Stimulated activated CD8-positive, alpha-beta memory T cell treated with anti-CD3 and anti-CD28 coated beads, Interleukin-7, amount 100 ng/mL, for 1 hour (primary cell): ENCODE measurements at places on chromosomes 2 and 18.

- no peak for DNase-seq
These were observed 101.0 kb upstream of the LMAN1 start for GRCh38 chr18:59460072-59460420.

DNA sequence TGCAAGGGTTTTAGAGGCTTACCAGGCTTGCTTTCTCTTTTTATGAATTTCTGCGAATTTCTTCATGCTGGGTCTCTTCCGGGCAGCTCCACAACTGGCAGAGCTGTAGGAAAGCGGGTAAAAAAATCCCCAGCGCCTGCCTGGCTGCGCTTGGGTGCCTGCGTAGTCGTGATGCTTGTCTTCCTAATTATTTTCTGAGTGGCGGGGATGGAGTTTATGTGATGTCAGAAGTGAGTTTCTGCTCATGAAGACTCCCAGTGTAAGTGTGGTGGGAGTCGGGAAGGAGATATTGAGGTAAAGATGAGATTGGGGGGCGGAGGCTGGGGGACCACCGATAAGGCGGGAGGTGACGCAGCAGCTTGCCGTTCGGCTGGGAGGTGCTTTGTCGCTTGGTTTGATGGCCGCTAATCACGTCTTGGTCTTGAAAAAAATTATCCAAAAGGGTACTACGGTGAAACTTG is 229.8 kb downstream of the LDLRAD4 start:
- DNase-seq: no peak

DNA sequence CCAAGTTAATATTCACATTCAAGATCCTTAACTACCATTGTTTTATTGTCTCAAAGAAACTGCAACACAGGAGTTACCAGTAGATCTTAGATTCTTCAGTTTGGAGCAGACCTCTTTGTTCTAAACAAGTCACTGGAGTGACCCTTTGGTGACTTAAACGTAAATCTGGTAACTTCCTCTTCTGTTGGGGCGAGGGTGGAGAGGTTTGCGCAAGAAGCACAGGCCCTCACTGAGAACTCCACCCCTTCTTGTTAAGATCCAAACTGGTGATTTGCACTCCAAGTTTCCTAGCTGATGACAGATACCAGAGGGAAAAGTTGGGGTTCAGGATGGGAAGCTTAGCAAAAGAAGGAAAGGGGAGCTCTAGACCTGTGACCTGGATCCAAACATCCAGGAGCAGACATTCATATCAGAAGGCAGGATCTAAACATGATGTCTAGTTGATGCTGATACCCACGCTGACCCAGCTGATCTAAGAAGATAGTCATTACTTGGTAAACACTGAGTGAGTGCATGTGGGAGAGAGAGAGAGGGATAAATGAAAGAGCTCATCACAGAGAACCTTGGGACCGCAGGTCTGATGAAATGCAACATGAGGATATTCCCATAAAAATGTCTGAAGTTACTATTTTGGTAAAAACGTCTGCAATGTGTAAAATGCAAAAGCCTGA is 256.0 kb downstream of the CDH20 start:
- DNase-seq: no peak

DNA sequence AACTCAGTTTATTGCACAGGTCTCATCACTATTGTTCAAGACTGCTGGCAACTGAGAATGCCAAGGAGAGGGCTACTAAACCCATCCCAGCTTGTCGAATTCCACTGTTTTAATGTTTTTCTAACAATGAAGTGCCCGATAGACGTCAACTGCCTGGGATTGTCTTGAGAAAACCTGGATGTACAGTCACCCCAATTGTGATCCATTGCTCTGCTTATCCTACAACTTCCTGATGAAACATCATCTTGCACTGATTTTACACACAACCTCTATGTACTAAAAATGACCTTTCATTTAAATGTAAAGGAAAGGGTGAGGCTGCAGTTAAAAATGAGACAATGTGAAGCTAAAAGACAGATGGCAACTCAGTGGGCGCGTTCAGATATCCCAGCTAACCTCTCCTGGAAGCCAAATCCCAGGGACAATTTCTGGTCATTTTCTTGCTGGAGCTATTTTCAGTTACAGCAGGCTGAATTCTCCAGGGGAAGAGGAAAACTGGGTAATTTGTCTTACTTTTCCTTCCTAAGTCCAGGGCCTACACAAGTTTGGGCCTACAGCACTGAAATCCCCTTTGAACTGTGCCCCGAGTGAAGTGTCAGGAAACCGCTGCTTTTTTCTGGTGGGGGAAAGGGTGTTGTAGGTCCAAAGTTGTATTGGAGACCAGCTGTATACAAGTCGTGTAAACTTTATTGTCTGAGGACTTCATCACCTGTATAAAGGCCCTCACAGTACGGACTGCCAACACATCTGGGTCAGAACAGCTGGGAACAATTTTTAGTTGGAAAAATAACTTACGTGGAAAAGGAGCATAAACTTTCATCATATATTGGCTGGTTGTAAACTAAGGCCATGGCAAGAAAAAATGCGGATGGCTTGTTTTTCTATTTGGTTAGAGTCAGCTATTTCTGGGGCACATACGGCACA is 68.9 kb upstream of the LTBP1 start:
- no peak for DNase-seq

DNA sequence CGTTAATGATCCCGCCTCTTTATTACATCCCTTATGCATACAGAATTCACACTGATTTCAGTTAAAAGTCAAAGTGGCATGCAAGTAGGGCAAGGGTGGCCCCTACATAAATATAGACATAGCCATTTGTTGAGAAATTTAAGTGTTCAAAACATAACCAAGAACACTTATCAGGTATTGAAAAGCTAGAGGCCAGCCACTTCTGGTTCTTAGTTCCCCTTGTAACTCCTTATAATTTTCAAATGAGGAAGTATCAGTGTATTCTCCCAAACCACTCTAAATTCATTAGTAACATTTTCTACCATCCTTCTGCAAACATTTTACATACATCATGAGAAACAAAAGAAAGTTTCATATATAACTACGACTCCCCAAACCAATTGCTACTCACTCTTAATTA is 5.8 kb upstream of the ARL5A start:
- no peak for DNase-seq

GRCh38 chr2:112220831-112221230 is 34.0 kb downstream of the ZC3H8 start:
- DNase-seq: no peak

DNA sequence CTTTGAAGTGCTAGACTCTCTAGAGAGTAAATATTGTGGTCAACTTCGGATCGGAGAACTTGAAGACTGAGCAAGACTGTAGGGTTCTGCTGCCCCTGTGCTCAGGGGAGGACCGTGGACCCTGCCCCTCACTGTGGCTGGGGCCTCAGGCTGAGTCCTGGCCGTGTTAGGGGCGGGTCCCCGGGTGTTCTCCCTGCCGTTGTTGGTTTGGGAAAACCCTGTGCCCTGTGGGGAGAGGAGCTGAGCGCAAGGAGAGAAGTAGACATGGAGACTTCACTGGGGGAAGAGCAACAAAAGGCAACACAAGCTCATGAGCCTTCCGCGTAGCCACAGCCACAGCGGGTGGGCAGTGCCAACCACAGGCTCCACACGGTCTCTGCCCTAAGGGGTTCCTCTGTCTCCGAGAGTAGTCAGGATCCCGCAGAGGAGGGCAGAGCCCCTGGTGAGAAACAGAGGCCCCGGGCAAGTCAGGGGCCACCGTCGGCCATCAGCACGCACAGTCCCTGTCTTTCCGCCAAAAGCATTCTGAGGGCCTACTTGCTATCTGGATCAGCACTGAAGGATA is 53.1 kb downstream of the NTSR2 start:
- DNase-seq: no peak

- DNase-seq: no peak
These were observed 2.1 kb upstream of the NGEF start for GRCh38 chr2:233015019-233015645.

DNA sequence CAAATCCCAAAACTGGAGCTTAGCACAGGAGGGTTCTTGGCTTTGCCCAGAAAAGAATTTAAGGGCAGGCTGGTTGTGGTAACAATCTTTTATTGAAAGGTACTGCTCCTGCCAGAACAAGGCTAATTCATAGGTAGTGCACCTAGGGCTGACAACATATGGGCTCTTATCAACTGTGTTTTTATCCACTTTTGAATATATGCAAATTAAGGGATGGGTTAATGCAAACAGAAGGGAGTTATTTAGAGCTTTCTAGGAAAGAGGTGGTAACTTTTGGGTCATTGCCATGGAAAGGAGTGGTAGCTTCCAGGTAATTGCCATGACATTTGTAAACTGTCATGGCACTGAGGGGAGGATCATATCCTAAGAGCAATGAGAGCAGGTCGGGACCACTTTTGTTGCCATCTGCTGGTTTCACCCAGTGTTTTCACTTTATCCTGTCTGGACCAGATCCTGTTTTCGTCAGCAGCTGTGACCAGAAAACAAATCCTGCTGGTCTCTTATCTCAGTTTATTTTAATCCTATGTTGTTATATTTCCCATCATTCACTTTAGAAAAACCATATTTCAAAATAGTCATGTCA is 981 bp downstream of the C2orf66 start:
- no peak for DNase-seq

DNA sequence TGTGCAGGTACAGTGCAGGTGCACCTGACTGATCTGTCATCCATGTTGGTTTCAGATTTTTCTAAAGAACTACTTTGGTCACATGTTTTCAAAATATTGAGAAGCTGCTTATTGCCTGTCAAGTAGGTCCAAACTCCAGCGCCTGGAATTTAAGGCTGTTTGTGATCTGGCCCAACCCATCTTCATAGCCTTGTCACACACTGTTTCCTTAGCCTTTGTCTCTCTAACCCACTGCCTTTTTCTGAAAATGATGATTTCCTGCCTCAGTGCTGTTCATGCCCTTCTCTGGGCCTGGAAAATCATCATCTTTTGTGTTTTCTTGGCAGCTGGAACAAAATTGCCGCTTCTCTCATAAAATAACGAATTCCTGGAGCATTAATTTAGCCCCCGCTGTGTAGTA is 7.2 kb downstream of the LIMS1 start:
- DNase-seq: no peak

GRCh38 chr2:215839309-215839708 is 174.0 kb downstream of the MREG start:
- DNase-seq: no peak

DNA sequence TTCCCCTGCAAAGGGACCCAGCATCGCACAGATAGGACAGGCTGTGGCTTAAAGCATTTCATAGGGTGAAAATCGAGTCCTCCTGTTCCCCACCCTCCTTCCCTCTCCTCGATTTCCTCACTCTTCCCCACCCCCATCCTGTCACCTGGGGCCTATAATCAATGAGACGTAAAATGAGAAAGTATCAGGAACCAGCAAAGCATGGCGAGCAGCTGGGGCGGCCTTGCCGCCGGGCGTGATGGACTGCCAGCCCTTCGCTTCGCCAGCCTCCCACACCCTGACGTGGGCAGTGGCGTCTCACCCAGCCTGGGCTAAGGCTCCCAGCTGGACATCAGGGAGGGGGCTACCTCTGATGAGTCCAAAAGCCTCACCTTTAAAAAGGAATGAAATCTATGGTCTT is 11.1 kb downstream of the SLC30A3 start:
- no peak for DNase-seq

DNA sequence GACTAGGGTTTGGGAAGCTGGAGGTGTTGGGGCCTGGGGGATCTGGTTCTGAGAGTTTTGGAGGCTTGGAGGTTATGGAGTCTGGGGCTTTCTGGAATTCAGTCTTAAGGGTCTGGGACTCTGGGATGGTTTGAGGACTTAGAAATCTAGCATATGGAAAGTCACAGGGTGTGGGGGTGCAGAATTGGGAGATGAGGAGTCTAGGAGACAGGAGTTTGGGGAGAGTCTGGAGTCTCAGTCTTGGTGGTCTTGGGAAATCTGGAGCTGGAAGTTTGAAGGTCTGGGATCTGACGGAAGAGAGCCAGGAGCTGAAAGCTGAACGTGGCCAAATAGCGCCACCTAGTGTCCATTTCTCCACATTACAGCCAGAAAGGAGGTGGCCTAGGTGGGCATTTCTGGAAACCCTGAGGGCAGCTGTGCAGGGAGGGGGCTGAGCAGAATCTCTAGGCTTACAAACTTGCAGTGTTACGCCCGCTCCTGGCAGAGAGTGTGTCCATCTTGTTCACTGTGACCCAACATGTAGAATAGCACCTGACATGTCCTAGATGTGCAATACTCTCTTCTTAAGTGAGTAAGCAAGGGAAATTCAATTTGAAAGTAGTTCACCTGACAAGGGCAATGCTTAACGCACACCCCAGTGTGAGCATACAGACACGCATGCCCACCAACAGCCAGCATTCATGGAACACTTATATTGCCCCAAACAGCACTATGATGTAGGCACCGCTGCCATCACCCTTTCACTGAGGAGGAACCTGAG is 204.8 kb downstream of the TFCP2L1 start:
- DNase-seq: peak; percentile 21

DNA sequence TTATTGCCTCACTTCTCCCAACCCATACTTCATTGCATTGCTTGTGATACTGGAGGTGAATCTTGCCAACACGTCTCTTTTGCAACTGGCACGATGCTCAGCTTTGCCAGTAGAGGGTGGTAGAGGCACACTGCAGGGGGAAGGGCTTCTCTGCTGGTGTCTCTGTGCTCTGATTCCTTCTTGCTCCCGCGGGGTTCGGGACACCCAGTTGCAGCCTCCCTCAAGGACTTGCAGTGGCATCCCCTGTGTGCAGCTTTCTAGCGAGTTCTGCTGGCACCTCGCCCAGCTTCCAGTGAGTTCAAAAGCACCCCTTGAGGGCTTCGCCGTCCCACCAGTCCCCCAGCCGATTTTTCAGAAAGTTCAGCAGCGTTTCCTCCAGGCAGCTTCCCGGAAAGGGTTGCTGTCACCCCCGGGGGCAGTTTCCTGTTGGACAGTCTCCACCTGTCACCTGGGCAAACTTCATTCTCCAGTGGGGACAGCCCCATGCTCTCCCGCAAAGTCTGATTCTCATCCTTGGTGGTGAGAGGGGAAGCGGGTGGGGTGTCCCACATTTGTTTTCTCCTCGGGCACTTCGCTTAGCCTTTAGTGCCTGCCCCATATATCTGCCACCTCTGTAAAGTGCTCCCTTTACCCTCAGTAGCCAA is 35.4 kb upstream of the EN1 start:
- DNase-seq: peak; percentile 37

DNA sequence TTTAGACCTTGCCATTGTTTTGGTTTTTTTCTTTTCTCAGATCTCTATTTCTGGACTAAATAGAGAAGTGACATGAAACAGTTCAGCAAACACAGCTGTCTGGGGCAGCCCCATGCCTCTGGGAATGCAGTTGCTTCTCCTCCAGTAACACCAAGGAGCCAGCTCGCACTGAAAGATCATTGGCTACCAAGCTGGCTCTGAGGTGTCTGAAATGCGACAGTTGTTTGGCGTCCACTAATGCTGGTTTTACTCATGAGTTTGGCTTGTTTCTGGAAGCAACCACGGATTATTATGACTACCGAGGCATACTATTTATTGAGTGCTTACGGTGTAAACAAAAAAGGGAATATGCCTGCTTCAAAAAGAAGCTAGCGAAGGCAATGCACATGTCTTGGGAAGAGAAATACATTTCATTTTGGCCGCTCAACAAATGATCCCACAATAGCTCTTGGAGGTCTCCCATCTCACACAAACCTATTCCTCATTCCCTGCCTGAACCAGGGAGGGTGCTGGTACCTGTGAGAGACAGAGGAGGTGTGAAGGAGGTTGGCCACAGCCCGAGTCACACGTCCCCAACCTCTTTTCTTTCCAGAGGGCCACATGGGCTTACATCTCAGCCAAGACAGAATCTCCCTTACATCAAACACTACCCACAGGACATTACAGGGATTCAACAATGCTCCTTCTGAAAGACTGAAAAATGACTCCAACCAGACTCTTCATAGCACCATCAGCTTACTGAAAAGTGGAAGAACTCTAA is 37.5 kb upstream of the NEB start:
- no peak for DNase-seq
